ENCODE measurements at places on chromosomes 12 and 14. TPM values are rescaled to one million over a fixed set of nuclear protein-coding genes. Genes with fewer than 3 reads are reported as not detected.
A peak's percentile ranks its signal among the peaks of the same experiment; 100 is the strongest.

Gene SLC2A3
- 664 TPM for total RNA-seq

Gene TESPA1
- 111 TPM for total RNA-seq

Gene IFNG
- total RNA-seq = 25.0 TPM

Gene DACT1
- 0.93 TPM for total RNA-seq

Gene STYK1
- 0.71 TPM for total RNA-seq

Gene TSPAN19
- total RNA-seq = not detected

DNA sequence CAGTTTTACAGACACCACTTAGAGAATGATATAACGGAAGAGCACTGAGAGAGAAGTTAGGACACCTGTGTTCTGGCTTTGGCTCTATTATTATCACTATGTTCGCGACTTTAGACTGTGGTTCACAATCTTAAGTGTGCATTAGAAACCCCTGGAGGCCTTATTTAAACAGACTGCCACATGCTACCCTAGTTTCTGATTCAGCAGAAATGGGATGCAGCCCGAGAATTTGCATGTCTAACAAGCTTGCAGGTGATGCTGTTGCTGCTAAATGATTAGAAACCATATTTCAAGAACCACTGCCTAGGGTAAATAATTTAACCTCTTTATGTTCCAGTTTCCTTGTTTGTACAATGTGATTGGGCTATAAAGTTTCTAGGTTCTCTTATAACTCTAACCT is 3.6 kb upstream of the RAD51AP1 start:
- DNase-seq = no peak
- peaks cover 32% of the 10 kb centered on the region for H3K4me1 ChIP-seq
- H3K36me3 ChIP-seq = peaks cover 9% of the 10 kb centered on the region
- H3K27me3 ChIP-seq = no peaks in the 10 kb centered on the region
- H3K4me3 ChIP-seq = no peak overlapping the region
- H3K27ac ChIP-seq = no peak overlapping the region

DNA sequence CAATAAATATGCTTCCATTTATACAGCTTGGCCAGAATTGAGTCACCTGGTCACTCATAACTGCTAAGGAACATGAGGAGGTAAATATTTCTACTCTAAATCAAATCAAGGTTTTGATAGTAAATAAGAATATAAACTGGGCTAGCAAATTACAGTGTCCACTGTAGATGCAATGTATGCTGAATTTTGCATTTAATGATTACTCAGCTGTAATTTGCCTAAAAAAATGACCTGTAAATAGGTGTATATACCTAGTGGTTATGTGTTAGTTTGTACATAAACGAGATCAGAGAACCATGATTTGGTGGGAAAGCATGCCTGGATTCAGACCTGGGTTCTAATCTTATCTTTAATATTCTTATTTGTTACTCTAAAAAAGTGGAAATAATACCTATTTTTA is 76.6 kb upstream of the CNTN1 start:
- H3K4me3 ChIP-seq = no peak overlapping the region
- DNase-seq = no peak
- H3K27ac ChIP-seq = no peak overlapping the region
- H3K36me3 ChIP-seq = no peaks in the 10 kb centered on the region
- H3K4me1 ChIP-seq = no peaks in the 10 kb centered on the region
- no peaks in the 10 kb centered on the region for H3K27me3 ChIP-seq

DNA sequence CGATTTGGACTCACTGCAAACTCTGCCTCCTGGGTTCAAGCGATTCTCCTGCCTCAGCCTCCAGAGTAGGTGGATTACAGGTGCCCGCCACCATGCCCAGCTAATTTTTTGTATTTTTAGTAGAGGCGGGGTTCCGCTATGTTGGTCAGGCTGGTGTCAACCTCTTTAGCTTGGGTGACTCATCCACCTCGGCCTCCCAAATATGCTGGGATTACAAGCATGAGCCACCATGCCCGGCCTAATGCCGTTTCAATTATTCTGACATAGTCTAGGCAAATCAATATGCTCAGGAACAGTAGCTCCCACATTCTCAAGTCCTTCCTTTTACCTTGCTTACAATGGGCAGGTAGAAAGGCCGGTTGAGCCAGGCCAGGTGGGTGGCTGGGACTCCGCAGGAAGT is 82.0 kb upstream of the EEA1 start:
- no peaks in the 10 kb centered on the region for H3K36me3 ChIP-seq
- no peaks in the 10 kb centered on the region for H3K27me3 ChIP-seq
- no peak overlapping the region for H3K4me3 ChIP-seq
- H3K27ac ChIP-seq = no peak overlapping the region

DNA sequence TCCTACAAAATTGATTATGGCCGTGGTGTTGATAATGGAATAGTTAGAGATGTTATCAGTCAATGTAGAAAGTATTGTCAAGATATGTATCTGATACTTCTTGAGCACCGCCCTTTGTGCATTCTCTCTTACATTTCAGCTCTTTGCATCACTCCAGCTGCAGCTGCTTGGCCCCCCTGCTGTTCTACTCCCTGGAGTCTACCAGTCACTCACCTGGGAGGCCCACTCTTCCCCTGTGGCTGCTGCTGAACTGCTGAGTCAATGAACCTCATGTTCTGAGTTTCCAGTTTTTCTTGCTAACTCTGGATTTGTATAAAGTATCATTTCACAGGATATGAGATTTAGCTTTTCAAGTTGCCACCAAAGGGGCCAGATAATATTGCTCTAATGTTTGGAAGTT is 312.8 kb upstream of the SLC16A7 start:
- no peak for DNase-seq
- H3K4me1 ChIP-seq = no peaks in the 10 kb centered on the region
- H3K36me3 ChIP-seq = no peaks in the 10 kb centered on the region
- H3K27ac ChIP-seq = no peak overlapping the region
- no peaks in the 10 kb centered on the region for H3K27me3 ChIP-seq

GRCh38 chr12:109534456-109534855 is 38.8 kb downstream of the MMAB start:
- DNase-seq = no peak
- peaks cover 4% of the 10 kb centered on the region for H3K36me3 ChIP-seq
- no peak overlapping the region for H3K4me3 ChIP-seq
- H3K27me3 ChIP-seq = no peaks in the 10 kb centered on the region

DNA sequence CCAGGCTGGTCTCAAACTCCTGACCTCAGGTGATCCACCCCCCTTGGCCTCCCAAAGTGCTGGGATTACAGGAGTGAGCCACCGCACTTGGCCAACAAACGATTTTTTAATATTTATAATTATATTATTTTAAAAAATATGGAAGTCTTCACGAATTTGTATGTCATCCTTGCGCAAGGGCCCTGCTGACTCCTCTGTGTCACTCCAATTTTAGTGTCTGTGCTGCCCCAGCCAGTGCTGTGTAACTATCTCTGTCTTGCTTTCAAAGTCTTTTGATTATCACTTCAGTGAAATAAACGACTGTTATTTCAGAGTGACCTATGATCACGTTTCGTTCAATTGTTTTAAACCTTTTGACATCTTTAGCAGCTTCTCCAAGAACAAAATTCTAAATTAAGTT is 13.1 kb upstream of the MMP17 start:
- no peaks in the 10 kb centered on the region for H3K4me1 ChIP-seq
- peaks cover 13% of the 10 kb centered on the region for H3K36me3 ChIP-seq
- H3K27ac ChIP-seq = no peak overlapping the region
- no peak for DNase-seq

- no peaks in the 10 kb centered on the region for H3K27me3 ChIP-seq
- H3K27ac ChIP-seq = peak overlapping the region; percentile 97
- peak; percentile 70 for DNase-seq
- peaks cover 89% of the 10 kb centered on the region for H3K4me1 ChIP-seq
Measured at GRCh38 chr14:24674204-24674970, 40.4 kb upstream of the GZMB start.

GRCh38 chr14:78074561-78074960 is 95.6 kb upstream of the NRXN3 start:
- H3K27me3 ChIP-seq = peaks cover 1% of the 10 kb centered on the region
- no peaks in the 10 kb centered on the region for H3K4me1 ChIP-seq
- no peak overlapping the region for H3K27ac ChIP-seq
- H3K4me3 ChIP-seq = no peak overlapping the region
- no peak for DNase-seq

- H3K4me1 ChIP-seq = peaks cover 30% of the 10 kb centered on the region
- peak; percentile 51 for DNase-seq
- H3K27me3 ChIP-seq = no peaks in the 10 kb centered on the region
- peak overlapping the region; percentile 0 for H3K27ac ChIP-seq
- no peak overlapping the region for H3K4me3 ChIP-seq
Measured at GRCh38 chr12:132771126-132771838, 9.7 kb upstream of the ANKLE2 start.

- DNase-seq = no peak
- peaks cover 6% of the 10 kb centered on the region for H3K4me1 ChIP-seq
- no peaks in the 10 kb centered on the region for H3K36me3 ChIP-seq
- no peaks in the 10 kb centered on the region for H3K27me3 ChIP-seq
- no peak overlapping the region for H3K4me3 ChIP-seq
- no peak overlapping the region for H3K27ac ChIP-seq
Measured at GRCh38 chr14:69240527-69241173, 19.3 kb upstream of the GALNT16 start.

DNA sequence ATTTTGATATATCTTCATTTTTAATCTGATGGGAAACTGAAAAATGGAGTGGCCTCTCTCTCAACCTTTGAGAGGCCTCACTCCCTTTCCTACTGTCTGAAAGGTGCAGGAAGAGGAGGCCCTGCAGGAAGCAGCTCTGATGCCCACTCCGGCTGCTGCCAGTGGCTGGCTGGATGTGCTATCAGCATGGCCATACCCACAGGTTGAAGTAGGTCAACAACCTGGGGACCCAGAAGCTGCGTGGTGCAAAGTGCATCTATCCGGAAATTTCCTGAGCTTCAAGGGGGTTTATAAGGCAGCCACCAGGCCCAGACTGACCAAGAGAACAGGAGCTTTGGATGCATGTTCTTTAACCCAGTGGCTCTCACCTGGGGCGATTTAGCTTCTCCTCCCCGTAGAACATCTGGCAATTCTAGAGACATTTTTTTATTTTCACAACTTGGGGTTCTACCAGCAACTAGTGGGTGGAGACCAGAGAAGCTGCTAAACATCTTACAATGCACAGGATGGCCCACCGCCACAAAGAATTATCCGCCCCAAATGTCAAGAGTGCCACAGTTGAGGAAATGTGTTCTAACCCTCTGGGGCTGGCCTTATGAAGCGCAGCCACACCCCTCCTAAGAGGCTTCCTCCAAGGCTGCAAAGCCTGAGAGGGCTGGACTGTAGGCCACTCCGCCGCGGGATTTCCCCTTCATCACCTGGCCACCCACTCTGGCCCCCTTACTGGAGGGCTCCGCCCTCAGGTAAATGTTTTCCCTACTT is 8.2 kb upstream of the BATF start:
- H3K4me1 ChIP-seq = peaks cover 43% of the 10 kb centered on the region
- peak overlapping the region; percentile 41 for H3K4me3 ChIP-seq
- DNase-seq = no peak
- peaks cover 21% of the 10 kb centered on the region for H3K36me3 ChIP-seq

DNA sequence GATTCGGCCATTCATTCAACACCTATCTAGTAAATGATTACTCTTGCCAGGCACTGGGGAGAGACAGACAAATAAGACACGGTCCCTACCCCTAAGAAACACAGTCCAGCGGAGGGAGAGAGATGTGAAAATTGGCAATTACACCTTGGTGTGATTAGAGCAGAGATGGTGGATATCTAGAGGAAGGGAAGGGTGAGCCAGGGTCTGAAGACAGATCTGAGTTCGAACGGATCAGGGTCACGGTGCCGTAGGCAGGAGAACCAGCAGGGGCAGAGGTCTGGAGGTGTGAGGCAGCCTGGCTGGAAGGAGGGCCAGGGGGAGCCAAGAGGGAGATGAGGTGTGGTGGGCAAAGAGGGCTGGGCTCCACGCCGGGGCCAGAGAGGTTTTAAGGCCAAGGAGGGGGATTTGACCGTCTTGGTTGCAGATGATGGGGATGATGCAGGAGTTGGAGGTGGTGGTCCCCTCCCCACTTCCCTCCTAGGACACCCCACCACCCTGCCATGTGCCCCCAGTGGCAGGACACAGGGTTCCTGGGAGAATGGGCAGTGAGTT is 27.1 kb downstream of the FAM222A start:
- H3K4me1 ChIP-seq = no peaks in the 10 kb centered on the region
- H3K4me3 ChIP-seq = no peak overlapping the region
- no peak for DNase-seq
- peaks cover 5% of the 10 kb centered on the region for H3K27me3 ChIP-seq

DNA sequence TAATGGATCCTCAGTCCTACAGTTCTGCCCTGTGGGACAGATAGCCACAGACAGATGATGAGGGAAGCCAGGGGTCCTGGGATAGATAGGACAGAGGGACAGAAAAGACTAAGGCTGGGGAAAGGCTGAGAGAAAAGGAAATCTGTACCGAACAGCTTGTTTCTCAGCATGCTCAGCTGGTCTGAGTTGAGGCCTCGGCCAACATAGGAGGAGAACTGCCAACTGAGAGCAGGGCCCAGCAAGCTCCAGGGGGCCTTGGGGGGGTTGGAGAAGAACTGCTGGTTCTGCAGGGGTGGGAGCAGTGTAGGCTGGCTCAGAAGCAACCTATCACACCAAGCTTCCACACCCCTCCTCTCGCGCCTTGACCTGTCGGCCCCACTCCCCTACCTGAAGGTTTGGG is 10.1 kb downstream of the IL23A start:
- H3K4me3 ChIP-seq = no peak overlapping the region
- H3K4me1 ChIP-seq = peaks cover 2% of the 10 kb centered on the region
- H3K27me3 ChIP-seq = no peaks in the 10 kb centered on the region
- no peak overlapping the region for H3K27ac ChIP-seq
- H3K36me3 ChIP-seq = peaks cover 62% of the 10 kb centered on the region

DNA sequence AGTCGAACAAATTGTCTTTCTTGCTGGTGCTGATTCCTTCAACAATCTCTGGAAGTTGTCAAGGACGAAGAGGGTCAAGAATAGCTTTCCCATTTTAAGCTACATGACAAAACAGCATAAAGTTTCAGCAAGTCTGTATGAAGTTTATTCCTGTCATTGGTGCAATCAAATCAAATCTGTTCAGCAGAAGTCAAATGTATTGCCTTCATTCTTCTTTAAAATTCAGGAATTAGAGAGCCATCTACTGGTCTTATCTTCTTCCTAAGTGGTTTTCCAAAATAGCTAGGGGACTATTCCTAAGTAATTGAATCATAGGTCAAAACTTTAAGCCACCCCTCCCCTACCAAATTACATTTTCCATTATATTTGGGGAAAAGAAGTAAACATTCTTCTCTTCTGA is 990.2 kb downstream of the GALC start:
- no peak for DNase-seq
- no peaks in the 10 kb centered on the region for H3K4me1 ChIP-seq
- H3K36me3 ChIP-seq = no peaks in the 10 kb centered on the region
- no peak overlapping the region for H3K27ac ChIP-seq

GRCh38 chr12:62260733-62261683 is 804 bp downstream of the USP15 start:
- peaks cover 49% of the 10 kb centered on the region for H3K36me3 ChIP-seq
- H3K4me1 ChIP-seq = peaks cover 56% of the 10 kb centered on the region
- no peaks in the 10 kb centered on the region for H3K27me3 ChIP-seq
- peak overlapping the region; percentile 100 for H3K27ac ChIP-seq
- peak; percentile 83 for DNase-seq
- H3K4me3 ChIP-seq = peak overlapping the region; percentile 95

DNA sequence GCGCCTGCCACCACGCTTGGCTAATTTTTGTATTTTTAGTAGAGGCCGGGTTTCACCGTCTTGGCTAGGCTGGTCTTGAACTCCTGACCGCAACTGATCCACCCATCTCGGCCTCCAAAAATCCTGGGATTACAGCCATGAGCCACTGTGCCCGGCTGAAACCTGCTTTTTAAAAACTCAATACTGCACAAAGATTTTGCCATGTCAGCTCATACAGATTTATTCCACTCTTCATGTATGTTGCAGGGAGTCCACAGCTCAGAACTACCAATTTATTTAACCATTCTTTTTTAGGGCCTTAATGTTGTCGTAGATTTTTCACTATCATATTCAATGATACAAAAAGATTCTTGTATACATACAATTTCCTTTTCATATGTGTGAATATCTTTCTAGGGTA is 20.0 kb downstream of the ZCCHC8 start:
- no peak overlapping the region for H3K27ac ChIP-seq
- peaks cover 8% of the 10 kb centered on the region for H3K4me1 ChIP-seq
- H3K36me3 ChIP-seq = peaks cover 76% of the 10 kb centered on the region
- no peak overlapping the region for H3K4me3 ChIP-seq
- peak; percentile 6 for DNase-seq
